ENCODE measurements at places on chromosomes 11 and 22.

- DNase-seq, result no peak
Measured at GRCh38 chr11:120562806-120563425, 51.4 kb downstream of the GRIK4 start.

DNA sequence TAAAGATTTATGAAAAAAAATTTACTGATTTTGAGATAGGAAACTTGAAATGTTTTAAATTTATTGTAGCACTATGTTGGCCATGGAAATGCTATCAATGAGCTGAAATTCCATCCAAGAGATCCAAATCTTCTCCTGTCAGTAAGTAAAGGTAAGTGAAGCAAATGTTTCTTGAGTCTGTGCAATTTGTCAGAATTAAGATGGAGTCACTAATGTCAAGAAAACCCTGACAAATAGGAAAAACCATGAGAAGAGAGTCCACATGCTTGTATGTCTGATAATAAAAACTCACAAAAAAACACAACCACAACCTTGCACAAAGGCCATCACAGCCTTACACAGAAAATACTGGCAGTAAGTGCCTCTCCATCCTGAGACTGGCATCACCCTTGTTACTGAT is 12.9 kb downstream of the EED start:
- no peak for DNase-seq

DNA sequence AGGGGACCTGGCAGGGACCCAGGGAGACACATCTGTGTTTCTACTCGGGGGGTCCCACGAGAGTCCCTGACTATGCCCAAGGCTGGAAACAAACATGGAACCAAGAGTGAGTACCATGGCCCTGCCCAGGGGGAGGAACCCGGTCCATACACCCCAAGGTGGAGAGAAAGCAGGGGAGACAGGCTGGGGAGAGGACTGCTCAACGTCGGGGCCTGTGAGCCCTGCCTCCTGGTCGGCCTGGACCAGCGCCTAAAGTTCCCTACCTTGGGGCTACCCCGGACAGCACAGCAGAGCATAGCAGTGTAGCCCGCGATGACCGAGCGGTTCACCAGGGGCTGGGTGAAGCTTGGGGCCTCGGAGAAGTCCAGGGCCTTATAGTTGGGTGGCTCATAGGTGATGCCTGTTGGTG is 20.2 kb downstream of the MYBPC3 start:
- DNase-seq, result no peak

DNA sequence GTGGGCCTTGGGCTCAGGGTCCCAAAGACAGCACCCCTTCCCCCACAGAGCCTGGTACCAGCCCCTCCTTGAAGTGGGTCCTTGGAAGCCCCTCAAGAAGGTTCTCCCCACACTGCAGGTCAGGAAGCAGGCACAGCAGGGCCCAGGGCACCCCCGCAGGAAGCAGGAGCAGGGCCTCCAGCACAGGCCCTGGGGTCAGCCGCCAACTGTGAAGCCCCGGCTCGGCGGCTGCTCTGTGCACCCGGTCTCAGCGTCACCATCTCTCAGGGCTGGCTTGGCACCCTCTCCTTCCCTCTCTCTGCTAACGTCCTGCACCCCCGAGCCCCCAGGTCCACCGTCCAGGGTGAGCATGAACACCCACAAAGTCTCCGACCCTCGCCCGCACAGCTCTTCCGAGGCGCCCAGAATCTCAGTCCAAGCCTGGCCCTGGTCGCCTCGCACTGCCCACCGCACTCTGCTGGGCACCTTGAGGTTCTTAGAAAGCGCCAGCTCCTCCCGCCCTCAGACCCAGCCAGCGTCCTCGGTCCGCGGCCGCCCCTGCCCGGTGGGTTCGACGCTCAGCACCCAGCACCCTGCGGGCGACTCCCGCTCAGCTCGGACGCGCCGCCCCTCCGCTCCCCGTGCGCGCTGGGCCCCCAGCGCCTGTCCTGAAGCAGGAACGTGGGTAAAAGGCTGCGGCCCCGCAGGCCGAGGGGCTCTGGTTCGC is 1.4 kb upstream of the SIGIRR start:
- no peak for DNase-seq

DNA sequence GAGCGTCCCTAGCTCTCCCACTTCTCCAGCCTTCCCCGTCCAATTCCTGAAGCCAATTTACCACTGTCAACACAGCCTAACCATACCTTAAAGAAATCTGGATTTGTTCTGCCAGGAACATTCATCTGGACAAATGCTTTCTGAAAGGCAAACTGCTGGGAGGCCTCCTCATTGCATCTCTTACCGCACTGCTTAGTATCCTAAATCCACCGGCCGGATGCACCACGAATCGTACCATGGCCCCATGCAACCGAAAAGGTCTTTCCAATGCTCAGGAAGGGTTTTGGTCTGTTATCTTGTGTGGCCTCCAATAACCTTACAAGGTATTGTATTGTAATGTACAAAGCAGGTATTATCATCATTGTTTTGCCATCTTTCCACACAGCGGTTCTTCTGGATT is 57.6 kb downstream of the MYH9 start:
- DNase-seq, result no peak

- DNase-seq, result no peak
Measured at GRCh38 chr11:16938061-16938460, 76.2 kb downstream of the PLEKHA7 start.

- no peak for DNase-seq
Measured at GRCh38 chr11:29679996-29680395, 336.8 kb downstream of the KCNA4 start.

GRCh38 chr11:114438303-114438702 is 964 bp upstream of the REXO2 start:
- no peak for DNase-seq

DNA sequence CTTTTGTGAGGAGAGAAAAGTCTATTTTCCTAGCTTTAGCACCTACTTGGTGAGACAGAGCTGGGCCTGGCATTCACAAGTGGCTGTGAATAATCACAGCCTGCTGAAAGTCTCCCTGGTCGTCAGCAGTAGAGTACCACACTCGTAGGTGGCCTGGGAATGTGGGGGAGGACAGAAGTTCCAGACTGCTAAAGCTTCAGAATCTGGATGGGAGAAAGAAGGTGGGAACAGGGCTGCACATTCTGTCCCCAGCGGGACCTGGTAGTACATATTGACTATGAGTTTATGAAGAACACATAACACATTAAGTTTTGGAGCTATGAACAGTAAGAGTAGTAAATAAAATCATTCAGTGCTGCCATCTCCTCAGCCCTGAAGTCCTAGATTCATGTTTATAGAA is 19.0 kb upstream of the LIMK2 start:
- no peak for DNase-seq

DNA sequence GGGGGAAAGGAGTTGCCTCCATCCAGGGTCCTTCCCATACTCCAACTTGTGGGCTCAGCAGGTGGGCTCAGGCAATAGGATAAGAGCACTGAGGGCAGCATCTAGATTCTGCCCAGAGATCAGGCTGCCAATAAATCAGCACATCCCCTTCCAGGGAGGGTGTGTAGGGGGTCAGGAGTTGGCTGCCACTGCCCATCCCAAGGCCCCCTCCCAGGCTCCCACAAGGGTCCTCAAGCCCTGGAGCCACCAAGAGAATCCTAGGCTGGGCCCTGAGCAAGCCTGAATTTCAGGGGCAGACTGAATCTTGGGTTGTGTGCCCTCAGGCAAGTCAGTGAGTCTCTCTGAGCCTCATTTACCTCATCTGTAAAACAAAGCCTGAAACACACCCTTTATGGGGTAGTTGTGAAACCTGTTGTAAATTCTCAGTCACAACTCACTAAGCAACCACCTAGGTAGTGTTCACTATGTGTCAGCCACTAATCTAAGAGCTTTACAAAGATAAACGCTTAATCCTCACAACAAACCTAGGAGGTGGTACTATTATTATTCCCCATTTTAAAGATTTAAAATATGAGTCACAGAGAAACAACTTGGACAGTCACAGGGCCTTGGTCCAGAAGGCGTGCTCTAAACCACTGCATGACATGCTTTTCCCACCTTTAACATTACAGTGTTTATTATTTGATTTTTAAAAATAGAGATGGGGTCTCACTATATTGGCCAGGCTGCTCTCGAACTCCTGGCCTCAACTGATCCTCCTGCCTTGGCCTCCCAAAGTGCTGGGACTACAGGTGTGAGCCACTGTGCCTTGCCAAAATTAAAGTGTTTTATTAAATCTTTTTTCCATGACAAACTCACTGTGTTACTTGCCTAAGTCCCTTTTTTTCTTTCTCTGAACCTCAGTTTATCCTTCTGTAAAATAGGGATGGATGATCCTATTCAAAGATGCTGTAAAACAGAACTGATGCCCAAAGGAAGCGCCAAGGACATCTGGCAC is 36.2 kb downstream of the LMO1 start:
- no peak for DNase-seq

DNA sequence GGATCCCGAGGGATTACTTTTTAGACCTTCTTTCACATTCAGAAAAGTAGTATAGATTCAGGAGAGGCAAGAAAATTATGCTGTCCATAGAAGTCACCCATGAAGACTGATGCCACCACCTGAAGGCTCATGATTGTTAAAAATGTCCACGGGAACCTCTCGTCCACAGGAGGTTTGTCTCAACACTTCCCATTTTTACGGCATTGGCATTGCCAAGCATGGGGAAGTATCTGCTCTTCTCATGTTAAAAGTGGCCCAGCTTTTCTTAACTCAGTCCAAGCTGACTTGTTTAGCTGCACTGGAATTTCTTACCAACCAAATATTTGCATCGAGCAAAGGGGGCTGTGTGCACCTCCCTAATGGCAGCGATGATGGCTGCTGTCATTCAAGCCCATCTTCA is 9.6 kb downstream of the CDPF1 start:
- no peak for DNase-seq

DNA sequence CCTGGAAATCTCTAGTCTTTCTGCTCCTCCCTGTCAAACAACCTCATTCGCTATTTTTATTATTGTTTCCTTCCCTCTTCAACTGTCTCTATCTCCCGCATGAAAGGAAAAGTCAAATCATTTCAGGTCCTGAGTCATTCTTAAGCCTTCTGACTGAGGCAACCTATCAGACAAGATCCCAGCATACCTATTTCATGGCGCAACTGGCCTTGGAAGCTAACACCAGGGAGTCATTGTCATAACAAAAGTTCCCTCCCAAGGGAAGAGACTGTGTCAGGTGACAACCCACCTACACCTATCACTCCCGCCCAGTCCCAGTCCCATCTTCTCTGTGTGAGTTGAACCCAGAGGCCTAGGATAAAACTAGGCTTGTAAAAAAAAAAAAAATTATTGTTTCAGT is 10.2 kb upstream of the ARHGAP42 start:
- no peak for DNase-seq

DNA sequence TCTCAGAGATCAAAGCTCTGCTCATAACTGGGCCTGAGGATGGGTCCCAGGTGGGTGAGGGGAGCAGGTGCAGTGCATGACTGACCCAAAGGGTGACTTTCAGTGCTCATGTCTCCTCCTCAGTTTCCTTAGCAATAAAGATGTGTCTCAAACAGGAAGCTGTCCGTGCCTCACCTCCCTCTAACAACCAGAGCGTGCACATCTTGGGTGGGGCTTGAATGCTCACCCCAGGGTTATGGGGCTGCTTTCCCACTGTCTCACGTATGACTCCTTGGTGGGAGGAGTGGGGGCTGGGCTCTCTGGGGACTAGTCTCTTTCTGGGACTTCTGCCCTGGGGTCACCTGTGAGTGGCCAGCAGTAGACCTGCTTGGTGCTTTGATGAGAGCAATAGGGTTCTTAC is 53.9 kb upstream of the PHOX2A start:
- peak; percentile 23 for DNase-seq

- peak; percentile 59 for DNase-seq
Measured at GRCh38 chr22:49853981-49854831, 562 bp downstream of the ZBED4 start.

DNA sequence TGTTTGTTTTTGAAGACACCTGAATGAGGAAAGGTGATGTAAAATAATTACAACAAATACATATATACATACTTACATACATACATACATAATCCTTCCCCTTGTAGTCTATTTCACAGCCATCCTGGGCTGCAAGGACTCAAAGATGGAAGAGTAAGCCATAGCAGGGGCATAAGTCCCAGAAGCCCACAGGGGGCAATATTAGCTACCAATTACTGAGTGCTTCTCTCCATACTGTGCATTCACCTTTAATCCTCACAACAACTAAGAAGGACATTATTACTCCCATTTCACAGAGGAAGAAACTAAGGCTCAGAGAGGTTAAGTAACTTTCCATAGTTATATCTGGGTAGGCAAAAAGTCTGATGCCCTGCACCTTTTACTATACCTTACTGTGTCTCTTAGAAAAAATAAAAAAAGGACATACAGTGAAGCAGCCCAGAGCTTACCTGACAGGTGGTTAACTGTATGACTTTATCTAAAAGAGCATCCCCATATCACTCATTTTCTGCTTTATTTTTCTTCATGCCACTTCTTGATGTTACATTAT is 2.7 kb downstream of the SERGEF start:
- peak; percentile 44 for DNase-seq

DNA sequence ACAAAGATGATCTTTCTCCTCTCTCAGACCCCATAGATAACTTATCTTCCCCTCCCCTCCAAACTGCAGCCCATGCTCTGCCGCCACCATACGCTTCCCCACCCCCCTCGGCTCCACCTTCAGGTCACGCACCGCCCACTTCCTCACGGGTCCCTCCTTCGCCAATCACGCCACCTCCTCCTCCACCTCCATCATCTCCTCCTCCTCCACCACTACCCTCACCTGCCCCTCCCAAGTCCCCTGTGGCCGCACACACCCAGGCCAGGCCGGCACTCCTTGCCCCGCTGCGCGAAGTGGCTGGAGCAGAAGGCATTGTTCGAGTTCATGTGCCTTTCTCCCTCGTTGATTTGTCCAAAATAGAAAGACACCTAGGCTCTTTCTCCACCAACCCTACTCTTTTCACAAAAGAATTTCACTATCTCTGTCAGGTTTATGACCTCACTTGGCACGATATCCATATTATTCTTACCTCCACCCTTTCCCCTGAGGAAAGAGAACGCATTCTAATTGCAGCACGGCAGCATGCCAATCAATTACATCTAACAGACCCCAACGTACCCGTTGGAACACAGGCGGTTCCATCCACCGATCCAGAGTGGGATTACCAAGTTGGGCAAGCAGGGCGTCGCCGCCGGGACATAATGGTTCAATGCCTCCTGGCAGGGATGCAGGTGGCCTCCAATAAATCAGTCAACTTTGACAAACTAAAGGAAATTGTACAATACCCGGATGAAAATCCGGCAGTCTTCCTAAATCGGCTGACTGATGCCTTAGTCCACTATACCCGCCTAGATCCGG is 12.3 kb upstream of the OR56A3 start:
- DNase-seq, result no peak

DNA sequence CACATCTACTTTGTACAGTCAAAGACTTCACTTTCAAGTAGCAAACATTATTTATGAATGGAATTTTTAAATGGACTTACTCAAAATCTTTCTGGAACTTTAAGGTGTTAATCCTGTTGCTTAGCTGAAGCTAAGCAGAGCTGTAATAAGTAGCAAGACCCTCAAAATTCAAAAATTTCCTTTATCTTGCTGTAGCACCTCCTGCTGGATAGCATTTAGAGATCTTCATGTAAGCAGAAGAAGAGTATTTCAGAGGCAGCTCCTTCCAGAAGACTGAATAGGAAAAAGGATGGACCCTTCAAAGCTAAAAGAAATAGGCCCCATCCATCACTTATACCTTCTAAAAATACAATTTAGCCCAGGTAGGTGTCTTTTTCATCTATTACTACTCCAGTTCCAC is 3.4 kb downstream of the PHF21A start:
- DNase-seq, result no peak

- no peak for DNase-seq
Measured at GRCh38 chr11:119906376-119906775, 177.4 kb upstream of the NECTIN1 start.

- no peak for DNase-seq
Measured at GRCh38 chr11:67664213-67664585, 10.2 kb downstream of the ALDH3B2 start.

- DNase-seq, result peak; percentile 85
Measured at GRCh38 chr11:727859-728748, 19.2 kb upstream of the TALDO1 start.

Measured in B cell (primary cell).